NCI-H226 (cell line): ENCODE measurements at places on chromosomes 1 and 21.

- DNase-seq, result no peak
These were observed 530 bp upstream of the TIPRL start for GRCh38 chr1:168178227-168178637.

GRCh38 chr1:44532567-44532944, 127.5 kb downstream of the RNF220 start:
- no peak for DNase-seq

DNA sequence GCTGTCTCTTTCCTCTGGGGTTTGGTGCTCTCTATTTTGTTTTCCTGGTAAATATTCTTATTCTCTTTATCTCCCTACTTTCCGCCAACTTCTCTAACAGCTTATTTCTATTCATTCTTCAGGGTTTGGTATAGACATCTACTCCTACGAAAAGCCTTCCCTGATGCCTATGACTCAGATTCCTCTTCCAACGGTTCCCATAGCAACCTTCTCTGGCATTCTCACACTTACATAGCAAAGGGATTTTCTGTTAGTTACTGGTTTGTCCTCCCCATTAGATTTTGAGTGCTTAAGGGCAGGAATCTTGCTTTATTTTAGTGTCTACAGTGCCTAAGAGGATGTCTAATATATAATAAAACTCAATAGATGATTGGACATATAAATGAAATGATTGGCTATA, 407.6 kb upstream of the DEPDC1 start:
- DNase-seq, result peak; percentile 91

- peak; percentile 17 for DNase-seq
These were observed 9.7 kb downstream of the TMEM81 start for GRCh38 chr1:205074513-205074912.

GRCh38 chr1:199081739-199082138, 442.9 kb downstream of the PTPRC start:
- DNase-seq, result no peak

GRCh38 chr1:155979597-155980343, 1.4 kb upstream of the ARHGEF2 start:
- DNase-seq, result peak; percentile 89

GRCh38 chr1:36115200-36115669, 9.8 kb downstream of the COL8A2 start:
- DNase-seq, result no peak

DNA sequence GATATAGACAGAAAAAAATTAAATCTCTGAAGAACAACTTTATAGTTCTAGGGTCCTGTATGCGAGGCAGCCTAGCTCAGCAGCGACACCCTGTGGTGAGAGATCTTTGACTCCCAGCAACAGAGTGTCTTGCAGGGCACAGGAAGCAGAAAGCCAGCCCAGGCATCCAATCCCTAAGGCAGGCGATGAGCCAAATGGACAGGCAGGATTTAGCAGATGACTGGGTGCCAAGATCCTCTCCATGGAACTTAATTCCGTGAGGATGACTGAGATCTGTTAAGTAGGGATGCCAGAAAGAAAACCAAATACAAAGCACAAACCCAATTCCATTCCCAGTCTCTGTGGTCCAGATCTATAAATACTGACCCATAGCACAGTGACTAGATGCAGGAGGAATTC, 38.8 kb downstream of the HLCS start:
- DNase-seq, result peak; percentile 80

- no peak for DNase-seq
These were observed 37.3 kb upstream of the TMEM125 start for GRCh38 chr1:43232482-43232881.

DNA sequence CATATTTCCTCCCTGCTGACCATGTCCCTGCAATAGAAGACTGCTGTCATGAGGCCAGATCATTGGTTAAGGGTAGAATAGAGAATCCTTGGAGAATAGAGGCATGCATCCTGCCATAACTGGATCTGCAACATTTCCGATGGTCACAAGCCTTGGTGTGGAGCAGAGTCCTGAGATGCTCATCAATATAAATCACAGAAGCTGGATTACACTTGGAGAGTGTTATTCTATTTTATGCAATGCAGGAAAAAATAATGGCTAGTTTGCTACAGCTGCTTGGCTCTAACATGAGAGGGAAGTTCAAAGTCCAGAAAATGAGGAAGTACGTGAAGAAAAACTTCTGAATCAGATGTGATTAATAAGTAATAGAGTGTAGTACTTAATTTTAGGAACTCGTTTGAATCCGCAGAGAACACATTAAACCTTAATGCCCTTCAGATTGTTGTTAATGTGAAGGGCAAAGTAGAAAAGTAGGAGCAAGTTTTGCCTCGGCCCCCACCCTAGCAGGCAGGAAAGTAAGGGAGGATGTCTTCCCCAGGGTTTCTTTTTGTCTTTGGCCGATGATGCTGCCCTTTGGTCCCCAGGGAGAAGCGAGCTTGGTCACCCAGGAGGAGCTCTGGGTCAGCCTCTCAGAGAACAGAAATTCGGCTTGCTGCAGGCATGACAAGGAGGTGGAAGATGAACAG, 59.5 kb downstream of the KCNK1 start:
- no peak for DNase-seq

DNA sequence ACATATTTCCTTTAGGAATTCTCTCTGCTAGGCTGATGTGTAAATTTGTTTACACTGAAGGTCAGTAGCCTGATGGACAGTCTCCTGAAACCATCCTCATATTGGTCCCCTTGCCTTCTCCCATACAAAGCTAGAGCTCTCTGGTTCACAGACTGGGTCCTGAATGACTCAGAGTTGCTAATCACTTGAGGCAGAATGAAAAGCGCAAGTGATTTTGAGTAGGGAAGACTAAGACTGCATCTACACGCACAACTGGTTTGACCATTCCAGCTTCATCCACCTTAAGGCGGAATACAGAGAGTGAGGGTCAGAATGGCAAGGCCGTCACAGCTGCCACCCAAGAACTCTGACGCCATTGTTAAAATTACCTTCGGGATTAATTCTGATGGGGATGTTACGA, 70.2 kb upstream of the KIF26B start:
- DNase-seq, result peak; percentile 27

DNA sequence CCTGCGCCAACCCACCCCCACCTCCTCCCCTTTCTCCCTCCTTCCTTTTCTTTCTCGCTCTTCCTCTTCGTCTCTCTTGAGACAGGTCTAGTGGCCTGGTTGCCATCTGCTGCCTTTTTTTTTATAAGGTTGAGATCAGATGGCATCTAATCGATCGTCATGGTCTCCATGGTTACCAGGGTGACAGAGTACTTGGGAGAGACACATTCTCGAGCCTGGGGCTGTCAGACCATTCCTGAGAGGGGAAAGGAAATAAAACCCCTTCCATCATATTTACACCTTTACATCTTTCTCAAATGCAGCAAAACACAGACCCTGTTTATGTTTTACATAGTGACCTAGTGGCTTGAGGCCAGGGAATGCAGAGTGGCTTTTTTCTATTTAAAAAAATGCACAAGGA, 53.5 kb upstream of the SLC22A15 start:
- DNase-seq, result no peak

- DNase-seq, result peak; percentile 13
These were observed 42.9 kb downstream of the ATP1A1 start for GRCh38 chr1:116415699-116416533.

- DNase-seq, result peak; percentile 8
These were observed 122.5 kb upstream of the ETS2 start for GRCh38 chr21:38683222-38683621.

DNA sequence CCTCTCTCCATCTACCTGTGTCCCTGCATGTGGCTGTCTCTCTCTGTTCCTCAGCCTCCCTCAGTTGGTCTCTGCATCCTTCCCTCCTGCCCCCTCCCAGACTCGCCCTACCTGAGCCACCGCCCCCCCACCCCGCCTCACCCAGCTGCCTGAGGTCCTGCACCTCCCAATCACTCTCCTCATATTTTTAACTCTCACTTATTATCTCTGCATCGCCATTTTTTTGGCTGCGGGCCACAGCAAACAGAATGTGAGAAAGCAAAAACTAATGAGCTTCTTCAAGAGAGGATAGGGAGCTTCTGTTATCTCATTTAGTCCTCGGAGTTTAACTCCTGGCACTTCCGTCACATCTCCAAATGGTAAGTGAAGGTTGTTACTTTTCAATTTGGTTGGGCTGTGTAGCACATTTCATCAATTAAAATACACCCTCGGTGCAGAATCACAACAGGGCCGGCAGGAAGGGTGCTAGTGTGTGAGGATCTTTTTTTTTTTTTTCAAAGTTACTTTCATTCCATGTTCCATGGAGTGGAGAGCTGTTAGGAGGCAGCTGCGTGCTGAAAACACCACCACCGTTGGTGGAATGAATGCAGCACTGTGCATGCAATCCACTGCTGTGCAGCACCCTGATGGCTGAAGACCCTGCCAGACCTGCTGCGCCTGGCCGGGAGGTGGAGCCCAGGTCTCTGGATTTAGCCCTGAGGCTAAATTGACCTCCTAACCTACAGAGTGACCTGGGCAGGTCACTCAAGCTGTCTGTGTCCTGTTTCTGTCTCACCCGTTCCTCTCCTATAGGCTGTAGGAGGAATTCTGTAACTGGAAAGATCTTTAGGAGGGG, 157.2 kb upstream of the NFIA start:
- DNase-seq, result no peak

DNA sequence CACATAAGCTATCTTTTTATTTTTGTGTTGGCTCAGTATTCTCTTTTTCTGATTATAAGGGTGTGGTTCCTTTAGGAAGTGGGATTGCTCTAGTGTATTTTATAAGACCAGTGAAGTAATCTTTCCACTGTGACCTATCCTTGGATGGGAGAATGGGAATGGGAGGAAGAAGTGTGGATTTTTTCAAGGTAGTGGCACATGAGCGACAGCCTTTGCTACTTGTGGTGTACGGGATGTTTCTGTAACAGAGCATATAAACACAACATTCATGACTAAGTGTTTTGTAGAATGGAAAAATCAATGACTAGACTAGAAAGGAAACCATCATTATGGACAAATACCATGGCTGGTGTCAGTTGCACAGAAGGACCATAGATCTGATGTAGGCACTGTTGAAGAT, 209.6 kb downstream of the GIPC2 start:
- DNase-seq, result no peak

- no peak for DNase-seq
These were observed 87.5 kb upstream of the RUNX3 start for GRCh38 chr1:25017436-25018109.

DNA sequence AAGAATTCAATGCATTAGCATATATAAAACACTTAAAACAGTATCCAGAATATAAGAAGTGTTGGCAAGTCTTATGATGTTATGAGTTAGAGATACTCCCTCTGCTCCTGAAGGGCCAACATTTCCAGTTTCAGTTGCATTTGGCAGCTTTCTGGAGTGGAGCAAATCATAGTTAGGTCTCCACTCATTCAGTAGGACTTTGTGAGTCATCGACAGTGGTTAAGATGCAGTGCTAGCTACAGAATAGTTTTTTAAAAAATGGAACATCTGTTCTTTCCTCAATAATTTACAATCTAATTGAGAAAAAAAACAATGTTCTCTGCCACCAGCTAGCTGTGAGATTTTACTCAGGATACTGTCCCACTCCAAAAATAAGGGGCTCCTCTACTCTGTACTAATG, 389.1 kb downstream of the HLX start:
- peak; percentile 33 for DNase-seq

DNA sequence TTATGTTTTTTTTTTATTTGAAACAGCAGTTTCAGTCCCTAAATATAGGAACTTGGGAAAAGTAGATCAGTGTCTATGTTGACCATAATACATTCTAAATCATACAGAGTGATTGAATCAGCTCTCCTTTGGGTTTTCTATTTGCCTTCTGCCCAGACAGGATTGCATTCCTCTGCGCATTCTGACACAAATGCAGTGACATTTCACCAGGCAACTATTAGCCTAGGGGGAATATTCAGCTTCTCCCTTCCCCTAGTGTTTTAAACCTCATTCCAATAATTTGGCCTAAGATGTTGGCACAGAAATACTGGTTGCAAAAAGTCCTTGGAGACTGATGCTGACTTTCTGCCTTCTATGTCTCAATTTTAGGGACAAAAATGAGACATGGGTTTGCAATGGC, 172.8 kb downstream of the PTGER3 start:
- no peak for DNase-seq

DNA sequence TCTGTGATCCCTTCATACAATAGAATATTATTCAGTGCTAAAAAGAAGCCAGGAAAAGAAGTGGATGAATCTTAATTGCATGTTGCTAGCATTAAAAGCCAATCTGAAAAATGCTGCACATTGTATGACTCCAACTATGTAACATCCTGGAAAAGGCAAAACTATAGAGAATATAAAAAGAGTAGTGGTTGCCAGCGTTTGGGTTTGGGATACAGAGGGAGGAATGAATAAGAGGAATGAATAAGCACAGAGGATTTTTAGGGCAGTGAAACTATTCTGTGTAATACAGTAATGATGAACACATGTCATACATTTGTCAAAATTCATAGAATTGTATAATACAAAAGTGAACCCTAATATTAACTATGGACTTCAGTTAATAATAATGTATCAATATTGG, 42.5 kb downstream of the GPR88 start:
- no peak for DNase-seq

DNA sequence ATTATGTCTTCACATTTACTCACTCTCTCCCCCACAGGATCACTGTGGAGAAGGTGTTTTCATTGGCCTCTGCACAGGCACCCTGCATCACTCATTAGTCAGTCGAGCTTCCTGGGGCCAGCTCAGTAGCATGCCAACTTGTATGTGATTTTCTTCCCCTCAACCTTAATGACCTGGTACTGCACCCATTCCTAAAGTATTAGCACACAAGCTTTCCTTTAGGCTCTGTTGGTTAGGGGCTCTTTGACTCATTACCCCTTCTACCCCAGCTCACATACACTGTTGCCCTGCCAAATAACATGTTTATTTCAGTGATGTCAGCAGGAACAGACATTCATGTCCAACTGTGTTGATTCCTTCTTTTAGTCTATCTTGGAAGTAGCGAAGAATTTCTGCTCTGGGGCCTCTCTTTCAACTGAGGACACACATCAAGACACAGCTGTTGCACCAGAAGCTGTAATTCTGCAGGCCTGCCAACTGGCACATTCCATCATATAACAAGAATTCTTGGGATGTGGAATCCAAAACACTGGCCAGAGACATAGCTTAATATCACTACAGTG, 603.5 kb upstream of the ADAMTS5 start:
- DNase-seq, result peak; percentile 97

DNA sequence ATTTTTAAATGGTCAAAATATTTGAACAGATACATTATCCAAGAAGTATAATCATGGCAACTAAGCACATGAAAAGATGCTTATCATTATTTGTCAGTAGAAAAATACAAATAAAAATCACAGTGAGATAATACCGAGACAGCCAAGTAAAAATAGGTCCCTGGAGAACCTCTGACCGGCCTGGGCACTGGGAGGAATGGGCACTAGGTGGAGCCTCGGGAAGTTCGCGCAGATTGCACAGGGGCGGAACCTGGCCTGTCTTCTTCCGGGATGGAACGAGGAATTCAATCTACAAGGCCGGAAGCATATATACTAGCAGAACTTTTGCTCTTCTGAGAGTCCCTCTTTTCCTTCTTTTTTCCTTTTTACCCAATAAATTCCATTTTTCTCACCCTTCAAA, 148.5 kb upstream of the CHRM3 start:
- DNase-seq, result no peak

GRCh38 chr1:17258116-17258757, 9.3 kb downstream of the PADI3 start:
- DNase-seq, result no peak

GRCh38 chr1:53311702-53312305, 16.1 kb downstream of the LRP8 start:
- DNase-seq, result no peak
